Ovary (tissue), 10 donors: ENCODE measurements at places on chromosomes 6 and 20. TPM values are rescaled to one million over a fixed set of nuclear protein-coding genes. Genes with fewer than 3 reads are reported as not detected.

- no peak for DNase-seq
Measured at GRCh38 chr6:24831771-24832716, 33.3 kb upstream of the ARMH2 start.

- DNase-seq = no peak
Measured at GRCh38 chr6:33927112-33927511, 123.3 kb upstream of the MLN start.

GRCh38 chr6:41125282-41125681, 28.9 kb downstream of the TREML1 start:
- DNase-seq = no peak

- DNase-seq = no peak
Measured at GRCh38 chr6:131862476-131862875, 54.7 kb downstream of the ENPP1 start.

DNA sequence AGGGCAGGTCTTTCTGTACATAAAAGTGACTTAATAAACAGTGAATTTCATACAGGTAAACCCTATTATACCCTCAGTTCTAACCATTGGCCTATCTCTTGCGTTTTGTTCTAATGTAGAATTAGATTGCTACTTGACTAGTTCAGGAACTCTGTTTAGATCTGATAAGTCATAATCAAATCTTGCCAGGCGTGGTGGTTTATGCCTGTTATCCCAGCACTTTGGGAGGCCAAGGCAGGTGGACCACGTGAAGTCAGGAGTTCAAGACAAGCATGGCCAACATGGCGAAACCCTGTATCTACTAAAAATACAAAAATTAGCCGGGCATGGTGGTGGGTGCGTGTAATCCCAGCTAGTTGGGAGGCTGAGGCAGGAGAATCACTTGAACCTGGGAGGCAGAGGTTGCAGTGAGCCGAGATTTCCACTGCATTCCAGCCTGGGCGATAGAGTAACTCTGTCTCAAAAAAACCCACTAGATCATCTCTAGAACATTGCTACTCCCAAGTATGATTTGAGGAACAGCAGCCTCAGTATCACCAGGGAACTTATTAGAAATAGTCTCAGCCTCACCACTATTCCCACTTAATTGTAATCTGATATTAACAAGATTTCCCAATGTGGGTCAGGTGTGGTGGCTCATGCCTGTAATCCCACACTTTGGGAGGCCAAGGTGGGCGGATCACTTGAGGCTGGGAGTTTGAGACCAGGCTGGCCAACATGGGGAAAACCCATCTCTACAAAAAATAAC, 12.2 kb downstream of the GTPBP2 start:
- DNase-seq = no peak

The CCN5 gene
- total RNA-seq = 99.4 TPM

The BTN1A1 gene
- total RNA-seq = not detected

The SLC22A1 gene
- total RNA-seq = 1.0 TPM

The EPPIN gene
- 1.1 TPM for total RNA-seq

The LTA gene
- not detected for total RNA-seq

The EZR gene
- 67.9 TPM for total RNA-seq
